ENCODE measurements at places on chromosomes 12 and 14. TPM values are rescaled to one million over a fixed set of nuclear protein-coding genes. Genes with fewer than 3 reads are reported as not detected.

DNA sequence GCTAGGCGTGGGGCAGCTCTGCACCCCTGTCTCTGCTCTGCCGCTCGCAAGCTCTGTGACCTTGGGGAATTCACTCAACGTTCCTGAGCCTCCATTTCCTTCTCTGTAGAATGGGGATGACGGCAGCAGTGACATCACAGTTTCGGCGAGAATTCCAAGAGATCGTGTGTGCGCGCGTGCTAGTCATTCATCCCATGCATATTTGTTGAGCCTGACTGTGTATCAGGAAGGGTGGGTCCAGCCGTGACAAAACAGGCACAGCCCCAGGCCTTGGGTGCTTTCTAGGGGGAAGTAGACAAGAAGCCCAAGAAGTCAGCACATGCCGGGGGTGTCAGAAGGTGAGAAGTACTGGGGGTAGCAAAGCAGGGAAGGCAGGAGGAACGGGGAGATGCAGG, 145.6 kb upstream of the NCOR2 start:
- no peak for DNase-seq

DNA sequence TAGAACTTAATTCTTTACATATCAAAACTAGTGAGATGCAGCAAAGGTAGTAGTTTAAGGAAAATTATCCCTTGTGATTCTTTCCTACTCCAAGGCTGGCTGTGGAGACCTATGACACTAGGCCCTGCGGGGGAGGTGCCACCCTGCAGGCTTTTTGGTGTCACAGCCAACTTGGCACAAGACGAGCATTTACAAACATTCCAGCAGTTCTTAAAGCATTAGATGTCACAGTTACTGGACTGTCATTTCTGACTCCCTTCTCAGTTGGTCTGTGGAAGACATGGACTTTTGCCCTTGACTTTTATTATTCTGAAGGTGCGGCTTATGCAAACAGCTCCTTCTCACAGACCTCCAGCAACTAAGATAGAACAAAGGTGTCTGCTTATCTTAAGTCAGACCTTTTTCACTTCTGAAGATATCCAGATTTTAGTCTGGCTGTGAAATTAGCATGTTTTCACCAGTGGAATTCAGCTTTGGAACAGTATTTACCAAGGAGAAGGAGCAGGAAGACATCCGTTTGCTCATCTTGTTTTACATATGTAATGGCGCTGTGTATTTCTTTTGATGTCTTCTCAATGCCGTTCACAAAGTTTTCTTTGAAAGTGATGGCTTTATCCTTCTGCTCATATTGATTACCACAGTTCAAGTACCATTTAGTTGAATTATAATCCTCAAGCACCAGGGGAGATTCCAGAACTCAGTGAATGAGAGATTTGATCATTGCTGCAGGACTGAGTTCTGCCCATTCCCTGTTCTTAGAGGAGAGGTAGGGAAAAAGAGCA, 17.9 kb downstream of the SRGAP1 start:
- peak; percentile 39 for DNase-seq

DNA sequence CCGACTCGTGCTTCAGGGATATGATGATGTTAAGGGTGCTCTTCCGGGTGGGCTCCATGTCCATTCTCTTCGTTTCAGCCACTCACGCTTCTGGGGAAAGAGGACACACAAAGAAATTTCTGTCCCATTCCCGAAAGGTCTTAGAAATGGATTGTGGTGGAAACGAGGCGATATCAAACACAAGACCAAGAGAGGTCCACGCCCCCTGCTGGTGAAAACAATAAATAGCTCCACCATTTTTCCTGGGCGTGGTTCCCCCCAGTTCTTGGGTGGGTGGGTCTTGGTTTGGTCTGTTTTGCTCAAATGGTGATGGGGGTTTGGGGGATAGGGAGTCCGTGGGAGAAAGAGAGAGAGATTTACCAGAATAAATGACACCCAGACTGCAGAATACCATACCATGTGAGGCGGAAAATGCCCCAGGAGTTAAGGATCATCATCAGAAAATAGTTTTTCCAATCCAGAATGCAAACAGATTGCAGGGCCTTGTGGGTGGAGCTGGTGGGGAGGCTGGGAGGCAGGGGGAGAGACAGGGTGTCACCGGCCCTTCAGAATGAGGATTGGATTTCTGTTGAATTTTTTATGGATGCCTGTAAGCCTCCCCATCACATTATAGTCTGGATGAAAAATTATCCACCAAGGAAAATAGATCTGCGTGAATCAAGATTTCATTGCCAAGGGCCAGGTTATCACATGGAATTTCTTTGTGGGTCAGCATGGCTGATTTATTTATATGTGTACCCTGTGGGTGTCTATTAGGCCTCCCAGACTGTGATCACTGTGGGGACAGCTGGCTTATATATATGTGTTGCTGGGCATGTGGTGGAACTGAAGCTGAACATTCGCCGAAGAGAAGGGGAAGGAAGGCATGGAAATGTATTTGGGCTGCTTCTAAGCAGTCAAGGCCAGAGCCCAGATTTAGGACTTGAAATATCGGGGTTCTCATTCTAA, 55.8 kb downstream of the SRRM4 start:
- DNase-seq, result no peak

DNA sequence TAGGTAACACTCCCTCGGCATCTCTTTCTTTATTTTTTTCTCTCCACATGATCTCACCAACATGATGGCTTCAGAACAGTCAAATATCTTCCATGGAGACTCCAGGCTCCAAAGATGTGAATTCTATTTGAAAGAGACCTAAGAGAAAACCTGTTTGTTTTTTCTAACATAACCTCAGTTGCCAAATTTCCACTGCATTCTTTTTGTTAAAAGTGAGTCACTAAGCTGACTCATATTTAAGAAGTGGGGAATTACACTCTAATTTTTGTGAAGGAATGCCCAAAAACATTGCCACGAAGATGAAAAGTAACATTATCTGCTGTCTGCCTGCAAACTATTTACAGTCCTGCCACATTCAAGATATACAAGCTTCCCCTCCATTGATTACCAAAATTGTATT, 1337.6 kb downstream of the LRFN5 start:
- peak; percentile 41 for DNase-seq

GRCh38 chr14:85530626-85531025, 682 bp downstream of the FLRT2 start:
- no peak for DNase-seq

DNA sequence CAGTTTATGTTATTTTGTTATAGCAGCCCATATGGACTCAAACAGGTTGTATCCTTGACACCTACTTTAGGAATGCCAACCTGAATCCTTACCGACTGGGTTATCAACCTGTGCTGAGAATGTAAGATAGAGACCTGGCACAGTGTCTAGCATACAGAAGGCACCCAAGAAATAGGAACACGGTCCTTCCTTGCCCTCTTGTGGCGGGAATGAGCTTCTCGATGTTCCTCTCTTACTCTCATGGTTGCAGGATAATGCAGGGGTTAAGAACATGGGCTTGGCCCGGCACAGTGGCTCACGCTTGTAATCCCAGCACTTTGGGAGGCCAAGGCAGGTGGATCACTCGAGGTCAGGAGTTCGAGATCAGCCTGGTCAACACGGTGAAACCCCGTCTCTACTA, 6.5 kb downstream of the C12orf43 start:
- peak; percentile 28 for DNase-seq

- DNase-seq, result peak; percentile 15
Measured at GRCh38 chr14:91116913-91117588, 3.2 kb downstream of the DGLUCY start.

GRCh38 chr14:36529062-36529461, 9.0 kb upstream of the NKX2-1 start:
- no peak for DNase-seq

- no peak for DNase-seq
Measured at GRCh38 chr14:88005978-88006851, 1.3 kb downstream of the GPR65 start.

- DNase-seq, result no peak
Measured at GRCh38 chr14:34935488-34935887, 47.3 kb upstream of the SRP54 start.

GRCh38 chr14:77067632-77068516, 30.2 kb upstream of the CIPC start:
- DNase-seq, result peak; percentile 51

DNA sequence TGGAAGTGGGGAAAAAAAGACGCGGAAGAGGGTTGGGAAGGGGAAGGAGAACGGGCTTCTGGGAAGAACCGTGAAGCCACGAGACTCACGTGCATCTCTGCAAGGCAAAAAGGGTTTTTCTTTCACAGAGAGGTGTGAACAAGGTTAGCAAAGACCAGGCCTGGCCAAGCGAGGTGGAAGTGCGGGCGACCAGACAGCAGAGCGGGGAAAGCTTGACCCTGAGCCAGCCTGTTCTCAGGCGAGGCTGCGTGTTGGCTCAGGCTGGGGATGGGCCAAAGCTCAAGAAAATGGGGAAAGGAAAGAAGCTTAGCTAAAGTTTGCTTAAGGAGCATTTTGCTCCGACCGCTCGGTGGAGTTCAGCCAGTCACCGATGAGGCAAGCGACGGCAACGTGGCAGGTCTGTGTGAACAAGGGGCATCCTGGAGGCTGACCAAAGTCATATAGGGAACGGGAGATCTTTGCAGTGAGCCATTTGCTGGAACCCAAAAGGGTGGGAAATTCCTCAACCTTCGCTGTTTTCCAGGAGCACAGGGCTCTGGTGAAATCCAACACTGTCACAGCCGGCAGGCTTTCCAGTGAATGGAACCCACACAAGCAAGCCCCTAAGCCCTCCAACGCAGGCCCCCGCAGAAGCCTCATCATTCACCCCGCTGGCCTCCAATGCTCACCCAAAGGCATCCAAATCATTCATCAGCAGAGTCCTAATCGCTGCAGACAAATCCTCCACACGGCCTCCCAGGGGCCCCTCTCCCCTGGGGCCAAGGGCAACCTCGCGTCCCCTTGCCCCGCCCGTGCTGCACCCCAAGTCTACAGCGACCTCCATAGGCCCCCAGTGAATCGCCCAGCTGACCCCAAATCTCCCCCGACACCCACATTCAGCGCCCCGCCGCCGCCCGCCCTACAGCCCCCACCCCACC, 754 bp downstream of the ZNF605 start:
- DNase-seq, result peak; percentile 70

DNA sequence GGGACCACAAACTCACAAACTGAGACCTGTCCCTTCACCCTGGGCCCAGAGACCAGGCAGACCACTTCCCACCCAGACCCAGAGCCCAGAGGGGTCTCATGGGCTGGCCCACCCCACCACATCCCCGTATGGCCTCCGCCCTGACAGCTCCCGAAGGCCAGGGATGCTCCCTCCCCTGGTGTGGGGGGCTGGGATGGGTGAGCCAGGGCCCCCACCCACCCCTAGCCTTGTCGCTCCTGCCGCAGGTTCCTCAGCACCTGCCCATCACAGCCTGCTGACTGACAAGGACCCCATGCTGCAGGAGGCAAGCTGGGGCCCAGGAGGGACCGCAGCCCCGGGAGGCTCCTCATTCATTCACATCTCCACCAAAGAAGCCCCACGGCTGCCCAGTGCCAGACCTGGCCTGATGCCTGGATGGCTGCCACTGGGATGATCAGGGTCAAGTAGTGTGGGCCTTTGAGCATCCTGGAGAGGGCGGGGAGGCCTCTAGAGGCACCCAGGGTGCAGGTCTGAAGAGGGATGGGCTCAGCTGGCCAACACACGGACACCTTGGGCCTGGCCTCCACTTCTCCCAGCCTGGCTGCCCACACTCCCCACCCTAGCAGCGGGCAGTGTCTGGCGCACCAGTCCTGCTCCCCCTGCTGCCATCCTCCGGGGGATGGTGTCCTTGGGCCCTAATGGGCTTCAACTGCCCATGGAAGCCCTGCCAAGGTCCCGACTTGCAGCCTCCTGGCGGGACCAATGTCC, 24.7 kb upstream of the GPR132 start:
- no peak for DNase-seq

DNA sequence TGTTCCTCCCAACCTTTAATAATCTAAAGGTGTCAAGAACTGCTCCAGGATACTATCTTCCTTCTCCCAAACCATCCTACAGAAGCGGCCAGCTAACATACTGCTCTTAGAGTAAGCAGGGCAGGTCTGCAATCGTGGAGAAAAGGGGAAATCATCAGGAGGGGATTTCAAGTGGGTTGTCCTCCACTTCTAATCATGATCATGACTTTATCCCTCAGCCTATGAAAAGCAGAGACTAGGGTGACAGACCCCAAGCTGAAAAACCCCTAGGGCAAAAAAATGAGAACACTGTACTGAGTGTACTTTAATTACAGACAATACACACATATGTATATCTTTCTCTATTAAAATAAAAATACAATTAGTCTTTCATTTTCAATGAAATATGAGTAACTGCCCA, 13.9 kb downstream of the DUSP16 start:
- no peak for DNase-seq

DNA sequence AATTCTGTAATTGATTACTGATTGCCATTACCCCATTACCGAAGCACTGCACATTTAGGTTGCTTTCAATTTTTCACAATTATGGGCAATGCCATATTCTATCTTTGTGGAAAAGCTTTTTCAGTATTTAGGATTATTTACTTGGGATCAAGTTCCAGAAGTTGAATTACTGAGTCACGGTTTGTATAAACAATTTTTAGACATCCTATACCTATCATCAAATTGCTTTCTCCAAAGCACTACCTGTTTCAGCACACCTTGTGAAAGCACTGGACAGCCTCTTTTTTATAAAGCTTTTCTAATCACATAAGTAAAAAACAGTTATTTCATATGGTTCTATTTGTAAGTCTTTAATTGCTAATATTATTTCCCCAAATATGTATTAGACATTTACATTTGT, 221.5 kb upstream of the CAND1 start:
- no peak for DNase-seq

DNA sequence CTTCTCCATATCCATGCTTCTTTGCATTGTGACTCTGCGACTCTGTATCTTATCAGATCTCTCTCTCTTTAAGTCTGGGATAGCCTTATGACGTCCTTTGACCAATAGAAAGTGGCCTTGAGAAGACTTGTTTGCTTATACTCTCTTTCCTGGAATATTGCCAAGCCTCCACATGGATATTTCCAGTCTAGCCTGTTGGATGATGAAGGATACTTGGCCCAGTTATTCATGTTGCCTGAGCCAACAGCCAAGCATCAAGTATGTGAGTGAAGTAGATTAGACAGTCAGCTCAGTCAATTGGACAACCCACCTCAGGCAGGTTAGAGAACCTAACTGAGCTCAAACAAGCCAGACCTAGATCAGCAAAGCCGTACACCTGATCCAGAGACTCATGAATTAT, 864.2 kb upstream of the MGAT4C start:
- peak; percentile 10 for DNase-seq

Gene C12orf50
- under 0.01 TPM for total RNA-seq

Gene SOS2
- total RNA-seq, result 23.8 TPM

Gene KRT3
- total RNA-seq, result not detected

Gene ACVRL1
- total RNA-seq, result 20.8 TPM

Gene TMEM106C
- 91.7 TPM for total RNA-seq

Gene KIF26A
- total RNA-seq, result 2.0 TPM

Gene DNAL1
- 8.2 TPM for total RNA-seq

Data from fibroblast of lung (primary cell).